ENCODE measurements at places on chromosomes 11 and 22.
A peak's percentile ranks its signal among the peaks of the same experiment; 100 is the strongest.

- no peak for DNase-seq
These were observed at the start of gene SLC7A4 for GRCh38 chr22:21032037-21032867. TSS of gene SLC7A4 (minus strand) at chr22:21032561. CDS start at chr22:21031812, 749 bp downstream.

GRCh38 chr11:122491509-122491908 lies 164.0 kb upstream of the UBASH3B start:
- peak; percentile 5 for DNase-seq

GRCh38 chr11:100855466-100856067 lies 168.5 kb downstream of the ARHGAP42 start:
- DNase-seq, result peak; percentile 43

DNA sequence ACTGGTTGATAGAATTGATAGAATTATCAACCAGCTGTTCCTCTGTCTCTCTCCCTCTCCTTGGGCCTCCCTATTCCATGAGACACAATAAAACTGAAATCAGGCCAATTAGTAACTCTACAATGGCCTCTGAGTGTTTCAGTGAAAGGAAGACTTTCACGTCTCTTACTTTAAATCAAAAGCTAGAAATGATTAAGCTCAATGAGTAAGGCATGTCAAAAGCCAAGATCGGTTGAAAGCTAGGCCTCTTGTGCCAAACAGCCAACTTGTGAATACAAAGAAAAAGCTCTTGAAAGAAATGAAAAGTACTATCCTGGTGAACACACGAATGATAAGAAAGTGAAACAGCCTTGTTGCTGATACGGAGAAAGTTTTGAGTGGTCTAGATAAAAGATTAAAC lies 16.6 kb downstream of the PIH1D2 start:
- no peak for DNase-seq

GRCh38 chr11:35980686-35981390 lies 37.0 kb downstream of the LDLRAD3 start:
- no peak for DNase-seq

- no peak for DNase-seq
These were observed 124.8 kb downstream of the APOL5 start for GRCh38 chr22:35842519-35842913.

DNA sequence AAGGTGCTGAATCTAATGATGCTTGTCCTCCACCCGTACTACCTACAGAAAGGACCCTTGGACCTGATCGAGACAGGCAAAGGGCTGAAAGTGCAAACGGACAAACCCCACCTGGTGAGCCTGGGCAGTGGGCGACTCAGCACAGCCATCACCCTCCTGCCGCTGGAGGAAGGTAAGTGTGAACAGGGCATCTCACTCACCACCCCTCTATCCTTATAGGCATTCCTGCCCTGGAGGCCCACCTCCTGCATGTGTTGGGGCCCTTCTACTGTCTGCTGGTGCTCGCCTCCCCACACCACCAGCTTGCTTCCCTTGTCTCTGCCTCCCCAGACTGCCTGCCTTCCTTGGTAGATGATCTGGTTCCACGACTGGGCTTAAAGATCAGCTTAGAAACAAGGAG lies 7.1 kb downstream of the PHLDB1 start:
- DNase-seq, result no peak

DNA sequence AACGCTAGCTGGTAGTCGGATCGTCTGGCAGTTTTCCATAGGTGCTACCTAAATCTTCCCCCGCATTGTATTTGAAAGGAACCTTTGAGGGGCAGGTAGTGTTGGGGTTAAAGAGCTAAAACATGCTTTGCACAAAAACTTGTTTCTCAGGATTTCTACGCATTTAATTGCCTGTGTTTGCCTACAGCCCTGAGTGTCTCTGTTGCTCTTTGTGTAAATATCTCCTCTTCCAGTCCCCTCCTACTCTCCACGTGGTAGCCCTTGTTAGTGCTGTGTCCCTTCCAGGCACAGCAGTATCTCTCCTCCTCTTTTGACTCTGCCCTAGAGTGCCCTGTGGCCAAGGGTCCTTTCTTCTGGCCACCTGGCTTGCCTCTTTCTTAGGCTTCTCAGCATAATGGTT lies 81.7 kb downstream of the BARX2 start:
- no peak for DNase-seq

DNA sequence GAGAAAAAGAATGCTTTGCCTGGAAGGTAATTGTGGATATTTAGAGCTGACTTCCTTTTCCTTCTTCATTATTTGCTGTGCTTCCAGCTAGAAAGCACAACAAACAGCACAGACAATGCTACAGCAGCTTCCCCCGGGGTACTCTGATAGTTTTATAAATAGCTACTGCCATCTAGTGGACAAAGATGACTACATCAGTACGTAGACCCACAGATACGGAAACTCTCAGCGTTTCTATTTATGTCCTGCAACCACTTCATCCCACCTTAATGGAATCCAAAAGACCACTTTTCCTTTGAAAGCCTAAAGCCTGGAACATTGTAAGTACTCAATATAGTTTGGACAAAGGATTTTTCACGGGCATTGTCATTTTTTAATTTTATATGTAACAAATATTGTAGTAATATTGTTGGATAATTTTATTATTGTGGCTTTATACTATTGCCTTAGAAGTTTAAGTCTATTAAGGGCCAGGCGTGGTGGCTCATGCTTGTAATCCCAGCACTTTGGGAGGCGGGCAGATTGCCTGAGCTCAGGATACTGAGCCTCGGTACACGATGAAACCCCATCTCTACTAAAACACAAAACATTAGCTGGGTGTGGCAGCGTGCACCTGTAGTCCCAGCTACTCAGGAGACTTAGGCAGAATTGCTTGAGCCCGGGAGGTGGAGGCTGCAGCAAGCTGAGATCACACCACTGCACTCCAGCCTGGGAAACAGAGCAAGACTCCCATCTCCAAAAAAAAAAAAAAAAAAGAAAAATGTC lies 7.5 kb downstream of the HSPA8 start:
- DNase-seq, result peak; percentile 68

- no peak for DNase-seq
These were observed 761.9 kb downstream of the DLG2 start for GRCh38 chr11:84865257-84865656.

DNA sequence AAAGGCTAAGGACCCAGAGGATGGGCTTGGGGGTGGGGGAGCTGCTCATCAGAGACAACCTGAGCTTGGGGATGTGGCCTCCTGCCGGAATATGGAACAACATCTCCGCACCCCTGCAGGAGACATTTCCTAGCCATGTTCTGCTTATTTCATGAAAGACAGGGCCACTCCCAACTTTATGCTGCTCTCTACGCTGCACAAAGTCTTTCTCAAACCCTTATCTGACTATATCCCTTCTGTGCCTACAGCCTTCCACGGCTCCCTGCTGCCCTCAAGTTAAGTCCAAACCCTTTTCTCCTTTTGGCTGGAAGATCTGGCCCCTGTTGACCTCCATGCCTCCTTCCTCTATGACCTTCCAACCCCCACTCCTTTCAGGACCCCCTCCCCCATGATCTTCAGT lies 562.0 kb downstream of the MN1 start:
- DNase-seq, result no peak

GRCh38 chr22:30250661-30251267 lies 4.2 kb upstream of the LIF start:
- peak; percentile 48 for DNase-seq

DNA sequence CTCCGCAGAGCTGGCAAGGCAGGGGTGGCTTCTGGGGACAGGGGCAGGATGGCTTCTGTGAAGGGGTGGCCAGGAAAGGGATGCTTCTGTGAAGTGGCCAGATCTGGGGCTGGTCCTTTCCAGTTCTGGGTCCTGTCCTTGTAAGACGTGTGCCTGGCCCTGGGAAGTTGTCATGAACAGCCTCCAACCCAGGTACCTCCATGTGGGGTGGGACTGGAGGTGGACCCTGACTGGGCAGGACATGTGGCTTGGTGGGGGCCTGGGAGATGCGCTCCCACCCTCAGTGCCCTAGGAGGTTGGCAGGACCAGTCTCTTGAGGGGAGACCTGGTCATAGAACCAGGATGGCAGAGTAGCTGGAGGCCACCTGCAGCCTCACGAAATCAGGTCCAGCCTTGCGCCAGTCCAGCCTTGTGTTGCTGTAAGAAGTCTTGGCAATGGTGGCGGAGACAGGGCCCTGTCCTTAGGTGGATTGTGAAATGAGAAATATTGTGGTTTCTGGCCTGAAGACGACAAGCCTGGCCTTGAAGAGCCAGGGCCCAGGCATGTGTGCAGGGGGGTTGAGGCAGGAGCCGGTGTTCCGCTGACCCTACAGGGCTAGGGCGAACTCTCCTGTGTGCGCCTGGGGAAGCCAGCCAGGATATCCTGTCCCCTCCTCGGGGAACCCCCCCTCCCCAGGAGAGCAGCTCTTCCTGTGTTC lies 2.6 kb downstream of the KCNQ1 start:
- no peak for DNase-seq

GRCh38 chr11:96260532-96260931 lies 82.5 kb downstream of the MAML2 start:
- no peak for DNase-seq

DNA sequence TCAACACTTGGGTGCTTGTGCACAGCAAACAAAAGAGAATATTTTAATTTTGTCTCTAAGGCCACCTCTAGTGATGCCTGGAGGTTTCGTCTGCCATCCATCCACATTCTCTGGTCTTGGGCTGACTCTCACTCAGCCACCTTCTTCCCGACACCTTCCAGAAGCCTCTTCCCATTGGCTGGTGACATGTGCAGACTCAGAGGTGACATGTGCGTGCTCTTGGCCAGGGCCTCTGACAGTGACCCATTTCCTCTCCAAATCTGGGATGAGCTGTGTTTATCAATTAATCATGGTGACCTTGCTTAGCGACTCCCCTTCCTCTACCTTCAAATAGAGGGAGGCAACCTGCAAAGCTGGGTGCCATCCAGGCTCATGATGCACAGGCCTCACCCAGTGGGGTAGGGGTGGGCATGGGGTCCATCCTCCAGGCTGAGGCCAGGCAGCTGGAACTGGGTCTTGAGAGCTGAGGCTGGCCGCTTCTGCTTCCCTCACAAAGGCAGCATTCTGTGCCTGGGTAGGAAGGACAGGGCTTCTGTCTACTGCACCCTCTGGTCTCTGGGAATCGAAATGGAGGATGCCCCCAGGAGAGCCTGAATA lies 91.8 kb downstream of the DHCR7 start:
- DNase-seq, result no peak

GRCh38 chr11:12831471-12832202 lies 157.4 kb downstream of the TEAD1 start:
- DNase-seq, result no peak

DNA sequence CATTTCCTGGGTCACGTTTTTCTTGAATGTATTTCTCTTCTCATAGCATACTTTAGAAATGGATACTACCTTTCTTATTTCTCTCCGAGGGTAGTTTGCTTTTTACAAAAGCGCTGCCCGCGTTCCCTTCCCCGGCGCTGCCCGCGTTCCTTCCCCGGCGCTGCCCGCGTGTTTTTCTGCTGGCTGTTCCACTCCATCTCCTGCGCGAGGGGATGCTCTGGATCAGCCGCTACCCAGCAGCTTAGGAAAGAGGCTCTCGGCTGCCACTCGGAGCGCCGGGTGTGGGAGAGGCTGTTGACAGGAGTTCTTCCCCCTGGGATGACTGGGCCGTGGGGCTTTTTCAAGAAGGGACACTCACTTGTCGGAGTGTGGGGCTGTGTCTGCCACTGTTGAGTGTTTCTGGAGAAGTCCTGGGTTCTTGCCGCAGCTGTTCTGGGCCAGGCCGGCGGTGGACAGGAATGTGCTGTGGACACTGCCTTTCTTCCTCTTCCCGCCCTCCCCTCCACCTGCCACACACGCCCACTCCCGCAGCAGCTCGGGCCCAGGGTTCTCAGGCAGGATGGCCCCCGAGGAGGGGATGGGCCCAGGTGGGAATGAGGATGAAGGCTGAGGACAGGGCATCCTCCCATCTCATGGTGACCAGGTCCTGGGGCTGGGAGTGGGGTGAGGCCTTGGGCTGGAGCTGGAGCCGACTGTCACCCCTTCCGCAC lies 30.6 kb downstream of the GLB1L2 start:
- no peak for DNase-seq

- no peak for DNase-seq
These were observed 161.8 kb downstream of the SPON1 start for GRCh38 chr11:14124350-14124749.

GRCh38 chr11:1351278-1351937 lies 38.3 kb upstream of the BRSK2 start:
- no peak for DNase-seq

DNA sequence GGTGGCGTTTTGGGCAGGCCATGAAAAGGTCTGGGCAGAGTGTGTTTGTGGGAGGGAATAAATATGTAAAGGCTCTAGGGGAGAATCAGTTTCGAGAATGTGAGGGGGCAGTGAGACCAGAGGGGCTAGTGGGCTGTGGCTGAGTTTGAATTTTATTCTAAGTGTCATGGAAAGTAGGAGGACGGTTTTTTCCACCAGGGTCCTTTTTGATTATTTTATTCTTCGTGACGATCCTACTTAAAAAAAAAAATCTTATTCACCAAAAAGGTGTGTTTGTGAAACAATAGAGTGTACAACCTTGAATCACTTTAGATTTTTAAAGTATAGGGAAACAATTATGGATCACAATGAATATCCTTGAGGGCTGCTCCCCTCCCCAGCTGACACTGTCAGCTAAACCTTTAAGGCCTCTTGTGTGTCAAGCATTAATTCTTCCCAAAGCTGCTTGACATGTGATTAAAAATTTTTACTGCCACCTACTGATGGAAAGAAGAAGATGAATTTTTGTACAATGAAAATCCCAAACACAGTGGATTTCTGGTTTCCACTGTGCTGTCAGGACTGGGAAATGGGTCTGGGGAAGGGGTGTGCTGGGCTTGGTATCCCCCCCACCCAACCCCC lies 107.5 kb upstream of the OR4B1 start:
- DNase-seq, result peak; percentile 66

- no peak for DNase-seq
These were observed 1369.6 kb upstream of the RAG2 start for GRCh38 chr11:37967635-37968034.

DNA sequence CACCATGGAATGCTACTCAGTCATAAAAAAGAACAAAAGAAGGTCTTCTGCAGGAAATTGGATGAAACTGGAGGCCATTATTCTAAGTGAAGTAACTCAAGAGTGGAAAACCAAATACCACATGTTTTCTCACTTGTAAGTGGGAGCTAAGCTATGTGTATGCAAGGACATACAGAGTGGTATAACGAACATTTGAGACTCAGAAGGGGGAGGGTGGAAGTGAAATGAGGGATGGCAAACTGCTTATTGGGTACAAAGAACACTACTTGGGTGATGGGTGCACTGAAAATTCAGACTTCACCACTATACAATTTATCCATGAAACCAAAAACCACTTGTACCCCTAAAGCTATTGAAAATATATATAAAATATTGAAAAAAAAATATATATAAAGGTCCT lies 13.4 kb upstream of the CAT start:
- no peak for DNase-seq
